ENCODE measurements at places on chromosomes 6 and 20.

DNA sequence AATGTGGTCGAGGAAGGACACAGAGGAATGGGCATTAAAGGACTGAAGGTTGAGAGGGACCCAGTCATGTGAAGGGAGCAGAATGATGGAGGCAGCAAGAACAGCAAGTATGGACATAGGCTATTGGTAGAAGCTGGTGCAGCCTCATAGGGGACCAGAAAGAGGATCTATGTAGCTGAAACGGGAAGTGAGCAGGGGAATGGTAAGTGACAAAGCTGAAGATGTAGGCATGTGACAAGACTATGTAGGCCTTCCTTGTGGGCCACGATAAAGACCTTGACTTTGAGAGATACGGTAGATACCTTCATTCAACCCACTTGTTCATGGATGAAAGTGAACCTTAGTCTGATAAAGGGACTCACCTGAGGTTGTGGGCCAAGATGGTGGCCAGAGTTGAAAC lies 3.5 kb downstream of the CTNNBL1 start:
- no peak for DNase-seq

GRCh38 chr6:116364321-116364720 lies 6.4 kb upstream of the DSE start:
- no peak for DNase-seq

- peak; percentile 57 for DNase-seq
These were observed 23.7 kb downstream of the PEX7 start for GRCh38 chr6:136846046-136846445.

DNA sequence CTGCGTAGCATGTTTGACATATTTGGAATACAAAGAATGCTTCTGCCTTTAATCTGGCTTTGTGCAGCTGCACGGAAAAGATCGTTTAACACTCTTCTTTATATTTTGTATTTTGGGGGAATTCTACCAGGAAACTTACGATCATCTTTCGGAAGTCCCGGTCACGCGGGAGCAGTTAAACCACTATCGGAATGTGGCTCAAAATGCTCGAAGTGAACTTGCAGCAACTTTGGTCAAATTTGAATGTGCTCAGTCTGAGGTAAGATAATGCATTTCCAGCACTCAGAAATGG lies 42.3 kb downstream of the CCDC170 start:
- no peak for DNase-seq

DNA sequence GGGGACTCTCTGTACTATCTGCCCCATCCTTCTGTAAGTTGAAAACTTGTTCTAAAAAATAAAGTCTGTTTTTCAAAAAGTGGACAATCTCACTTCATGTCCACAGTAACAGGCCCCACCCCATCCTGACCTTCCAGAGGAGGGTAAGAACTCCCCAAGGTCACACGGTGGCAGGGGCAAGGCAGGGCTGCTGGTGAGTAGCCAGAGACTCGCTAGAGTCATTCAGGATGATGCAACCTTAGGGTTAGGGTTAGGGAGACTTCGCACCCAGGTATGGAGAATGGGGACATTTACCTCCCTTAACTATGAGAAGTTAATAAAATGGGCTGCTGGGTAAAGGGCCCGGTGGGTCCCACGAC lies 15.4 kb downstream of the PEDS1 start:
- DNase-seq = no peak

- no peak for DNase-seq
These were observed 18.3 kb downstream of the CDC40 start for GRCh38 chr6:110198561-110198960.

Measured in HepG2 (cell line).